Activated CD8-positive, alpha-beta memory T cell treated with anti-CD3 and anti-CD28 coated beads for 4 hours (primary cell): ENCODE measurements at places on chromosomes 13 and 19.
A peak's percentile ranks its signal among the peaks of the same experiment; 100 is the strongest.

- no peak for DNase-seq
These were observed 4.7 kb downstream of the SBNO2 start for GRCh38 chr19:1169411-1169791.

DNA sequence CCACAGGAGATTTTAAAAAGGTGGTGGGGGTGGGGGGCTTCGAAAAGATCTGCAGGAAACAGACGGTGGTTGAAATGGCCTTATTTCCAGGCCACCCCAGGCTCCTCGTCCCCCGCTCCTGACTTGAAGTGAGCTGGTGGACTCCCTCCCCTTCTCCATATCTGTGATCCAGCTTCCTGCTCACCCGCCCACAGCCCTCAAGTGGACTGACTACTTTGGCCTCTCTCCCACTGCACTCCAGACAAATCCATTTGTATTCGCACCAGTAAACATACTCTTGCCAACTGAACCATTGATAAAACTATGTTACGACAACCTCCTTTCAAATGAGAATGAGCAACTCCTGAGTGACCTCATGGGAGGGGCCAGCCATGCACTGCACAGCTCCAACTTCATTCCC is 259.5 kb downstream of the COL4A1 start:
- DNase-seq, result no peak

DNA sequence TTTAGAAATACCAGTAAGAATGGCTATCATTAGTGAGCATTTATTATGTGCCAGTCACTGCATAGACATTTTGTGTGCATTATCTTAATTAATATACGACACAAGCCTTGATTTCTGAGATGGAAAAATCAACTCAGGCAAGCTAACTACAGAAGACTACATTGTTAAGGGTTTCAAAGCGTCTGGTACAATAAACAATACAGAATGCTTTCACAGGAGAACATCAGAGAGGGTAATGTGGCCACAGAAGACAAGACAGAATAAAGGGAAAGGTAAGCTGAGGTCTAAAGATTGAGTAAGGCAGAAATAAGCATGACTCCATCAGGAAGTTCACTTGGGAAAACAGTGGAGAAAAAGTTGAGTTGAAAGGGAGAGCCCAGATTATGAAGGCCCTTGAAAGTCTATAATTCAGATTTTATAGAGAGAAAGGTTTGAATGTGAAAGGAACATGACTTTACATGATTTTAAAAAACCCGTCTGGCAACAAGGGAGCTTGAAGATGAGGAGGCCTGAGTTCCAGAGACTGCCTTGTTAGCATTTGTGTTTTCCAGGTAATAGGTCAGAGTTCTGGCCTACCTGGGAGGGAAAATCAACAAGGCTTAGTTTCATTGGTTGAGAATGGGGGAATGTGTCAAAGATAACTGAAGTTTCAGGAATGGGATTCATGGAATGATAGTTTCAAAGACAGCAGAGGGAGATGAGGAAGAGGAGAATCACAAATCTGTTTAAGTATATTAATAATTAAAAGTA is 1.8 kb upstream of the MBNL2 start:
- DNase-seq, result no peak

- DNase-seq, result peak; percentile 78
These were observed at the start of gene VAV1 for GRCh38 chr19:6772028-6772865. TSS of gene VAV1 (plus strand) at chr19:6772708. CDS start at chr19:6772808, 100 bp downstream.

- DNase-seq, result no peak
These were observed 254.8 kb downstream of the LHFPL6 start for GRCh38 chr13:39347926-39348901.

DNA sequence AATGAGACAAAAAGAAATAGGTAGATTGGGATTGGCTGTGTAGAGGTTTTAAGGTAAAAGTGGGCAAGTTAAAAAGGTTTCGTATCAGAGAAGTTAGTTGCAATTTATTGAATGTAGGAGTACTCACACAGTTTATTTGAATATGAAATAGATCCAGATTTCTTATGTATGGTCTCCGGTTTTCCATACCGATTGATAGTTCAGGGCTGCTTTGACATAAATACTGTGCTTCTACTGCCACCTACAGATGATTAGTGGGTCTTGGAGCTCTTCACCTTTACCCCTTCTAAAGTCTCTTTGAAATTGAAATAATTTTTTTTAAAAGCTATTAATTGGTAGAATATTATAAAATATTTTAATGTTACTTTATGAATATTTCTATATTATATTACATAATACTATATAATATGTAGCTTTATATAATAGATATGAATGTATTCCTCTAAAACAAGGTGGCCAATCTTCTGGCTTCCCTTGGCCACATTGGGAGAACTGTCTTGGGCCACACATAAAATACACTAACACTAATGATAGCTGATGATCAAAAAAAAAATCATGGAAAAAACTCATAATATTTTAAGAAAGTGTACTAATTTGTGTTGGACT is 7.7 kb upstream of the GPR18 start:
- DNase-seq, result no peak

- DNase-seq, result no peak
These were observed 6.9 kb downstream of the TIMM29 start for GRCh38 chr19:10935371-10936059.

- DNase-seq, result no peak
These were observed 4.8 kb downstream of the TJP3 start for GRCh38 chr19:3712663-3713611.

GRCh38 chr13:93964146-93964512 is 515.4 kb downstream of the DCT start:
- no peak for DNase-seq

DNA sequence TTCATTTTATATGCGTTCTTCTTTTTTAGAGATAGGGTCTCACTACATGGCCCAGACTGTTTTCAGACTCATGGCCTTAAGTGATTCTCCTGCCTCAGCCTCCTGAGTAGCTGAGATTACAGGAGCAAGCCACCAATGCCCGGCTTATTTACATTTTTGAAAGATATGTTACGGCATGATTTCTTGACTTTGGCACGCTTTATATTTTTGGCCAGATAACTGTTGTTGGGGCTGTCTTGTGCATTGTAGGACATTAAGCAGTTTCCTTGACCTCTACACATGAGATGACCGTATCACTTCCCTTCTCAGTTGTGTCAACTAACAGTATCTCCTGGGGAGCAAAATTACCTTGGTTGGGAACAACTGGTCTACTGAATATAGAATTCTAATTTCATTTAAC is 28.9 kb upstream of the CLDN10 start:
- DNase-seq, result no peak

DNA sequence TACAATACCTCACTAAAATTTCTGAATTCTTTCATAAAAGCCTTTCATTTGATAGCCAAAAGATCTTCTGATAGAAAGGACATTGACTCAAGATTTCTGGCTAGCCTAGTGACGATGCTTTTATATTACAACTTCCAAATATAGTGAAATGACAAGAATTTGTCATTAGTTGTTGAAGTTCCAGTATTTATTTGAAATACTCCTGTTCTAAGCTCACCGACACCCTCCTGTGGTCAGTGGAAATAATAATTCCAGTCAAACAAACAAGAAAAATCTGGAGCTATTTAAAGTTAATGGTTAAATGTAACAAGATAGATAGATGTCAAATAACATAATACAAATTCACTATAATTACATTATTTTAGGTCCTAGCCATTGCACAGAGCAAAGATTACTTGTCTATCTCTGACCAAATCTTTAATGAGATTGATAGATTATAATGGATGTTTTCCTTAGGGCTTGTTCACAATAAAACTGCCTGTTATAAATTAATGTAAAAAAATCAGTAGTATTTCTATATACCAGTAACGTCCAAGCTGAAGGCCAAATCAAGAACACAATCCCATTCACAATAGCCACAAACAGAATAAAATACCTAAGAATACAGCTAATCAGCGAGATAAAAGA is 195.5 kb downstream of the RGCC start:
- DNase-seq, result no peak

- DNase-seq, result no peak
These were observed 5.2 kb downstream of the C13orf46 start for GRCh38 chr13:113968463-113969310.

DNA sequence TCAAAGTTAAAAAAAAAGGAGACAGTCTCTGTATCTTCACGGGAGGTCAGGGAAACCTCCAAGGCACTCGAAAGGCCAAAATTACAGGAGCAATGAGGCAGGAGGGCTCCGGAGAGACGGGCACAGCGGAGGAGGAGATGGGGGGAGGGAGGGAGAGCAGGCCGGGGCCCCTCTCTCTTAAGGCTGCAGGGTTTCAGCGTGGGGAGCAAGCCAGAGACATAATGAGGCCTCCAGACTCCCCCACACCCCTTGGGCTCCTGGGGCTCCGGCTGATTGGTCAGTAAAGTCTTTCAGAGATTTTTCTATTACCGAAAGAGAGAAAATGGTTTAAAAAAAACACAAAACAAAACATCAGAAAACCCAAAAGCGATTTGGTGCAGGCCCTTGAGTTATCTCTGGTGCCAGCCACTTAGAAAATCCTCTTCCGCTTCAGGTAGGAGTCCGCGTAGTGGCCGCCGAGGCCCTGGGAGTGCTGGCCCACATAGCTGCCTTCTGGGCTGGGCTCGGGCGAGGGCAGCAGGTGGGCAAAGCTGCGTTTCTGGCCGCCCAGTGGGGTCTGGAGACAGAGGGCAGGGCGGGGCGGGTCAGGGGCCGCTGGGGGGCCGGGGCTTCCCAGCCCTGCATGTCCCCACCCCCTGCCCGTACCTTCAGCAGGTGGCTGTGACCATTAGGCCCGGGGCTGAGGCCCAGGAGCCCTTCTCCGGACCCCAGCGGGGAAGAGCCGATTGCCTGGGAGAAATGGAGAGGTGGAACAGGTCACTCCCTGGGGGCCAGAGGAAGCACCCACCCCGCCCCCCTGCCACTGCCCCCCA is 1.4 kb upstream of the FDX2 start:
- DNase-seq, result no peak

- DNase-seq, result no peak
These were observed 843 bp downstream of the MEX3D start for GRCh38 chr19:1567116-1567847.

DNA sequence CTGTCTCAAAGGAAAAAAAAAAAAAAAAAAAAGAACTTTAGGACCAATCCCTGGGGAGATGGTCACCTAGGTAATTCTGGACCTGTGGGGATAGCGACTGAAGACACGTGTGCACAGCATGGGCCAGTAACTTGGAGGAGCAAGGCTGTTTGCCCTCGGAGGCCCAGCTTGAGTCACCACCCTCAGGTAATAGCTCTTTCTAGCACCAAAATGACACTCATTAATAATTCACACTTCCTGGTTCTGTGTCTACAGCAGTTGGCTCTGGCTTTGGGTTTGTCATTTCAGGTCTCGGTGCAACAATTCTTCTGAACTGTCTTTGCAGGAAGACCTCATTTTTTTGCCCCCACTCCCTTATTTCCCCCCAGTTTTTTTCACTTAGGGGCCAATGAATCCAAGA is 3.9 kb upstream of the ATP11A start:
- no peak for DNase-seq

- DNase-seq, result no peak
These were observed 9.1 kb upstream of the DPP9 start for GRCh38 chr19:4732680-4733114.

DNA sequence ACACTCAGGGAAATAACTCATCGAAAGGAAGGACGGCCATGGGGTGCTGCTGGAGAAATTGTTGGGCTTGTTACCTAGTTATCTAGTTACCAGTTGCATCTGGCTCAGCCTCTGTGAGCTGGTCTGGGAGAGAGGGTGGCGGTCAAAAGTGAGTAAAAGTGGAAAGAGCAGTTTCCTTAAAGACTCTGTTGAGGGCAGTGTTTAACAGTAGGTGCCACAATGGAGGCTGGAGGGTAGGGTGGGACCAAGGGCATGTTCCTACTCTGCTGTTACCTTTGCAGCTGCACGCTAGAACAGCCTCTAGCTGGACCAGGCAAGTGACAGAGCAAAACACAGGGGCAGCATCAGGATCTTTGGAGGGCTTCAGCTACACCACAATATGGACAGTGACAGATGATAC is 228.8 kb upstream of the STARD13 start:
- no peak for DNase-seq

- no peak for DNase-seq
These were observed 7.6 kb downstream of the SPC24 start for GRCh38 chr19:11148001-11148400.

GRCh38 chr13:32471187-32471922 is 43.4 kb upstream of the N4BP2L1 start:
- no peak for DNase-seq

- no peak for DNase-seq
These were observed 26.9 kb downstream of the ADGRE1 start for GRCh38 chr19:6914321-6914720.

GRCh38 chr13:47858042-47859025 is 142.7 kb downstream of the SUCLA2 start:
- DNase-seq, result no peak

GRCh38 chr13:99051768-99052455 is 74.0 kb upstream of the DOCK9 start:
- DNase-seq, result no peak

DNA sequence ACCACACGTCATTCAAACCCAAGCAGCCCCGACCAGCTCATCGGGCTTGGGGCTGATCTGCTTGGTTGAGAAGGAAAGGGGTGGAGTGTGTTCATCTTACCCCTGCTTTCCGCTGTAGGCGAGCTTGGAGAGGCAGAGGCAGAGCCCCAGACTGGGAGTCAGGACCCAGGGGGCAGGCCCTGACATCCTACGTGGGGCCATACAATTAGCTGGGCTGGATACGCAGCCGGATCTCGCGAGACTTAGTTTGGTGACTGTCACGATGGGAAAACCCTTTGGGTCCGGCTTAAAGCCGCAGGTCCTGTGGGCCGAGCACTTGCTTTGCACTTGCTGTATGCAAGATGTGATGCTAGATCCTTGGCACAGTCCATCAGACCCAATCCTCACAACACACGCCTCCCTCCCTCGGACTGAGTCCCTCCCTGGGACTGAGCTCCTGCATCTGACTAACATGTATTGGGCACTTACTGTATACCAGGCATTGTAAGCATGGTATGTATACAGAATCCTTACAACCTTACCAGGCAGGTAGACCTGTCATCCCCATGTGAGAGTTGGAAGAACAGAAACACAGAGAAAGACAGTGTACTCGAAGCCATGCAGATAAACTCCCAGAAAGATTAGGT is 3.7 kb downstream of the CEACAM16 start:
- no peak for DNase-seq

DNA sequence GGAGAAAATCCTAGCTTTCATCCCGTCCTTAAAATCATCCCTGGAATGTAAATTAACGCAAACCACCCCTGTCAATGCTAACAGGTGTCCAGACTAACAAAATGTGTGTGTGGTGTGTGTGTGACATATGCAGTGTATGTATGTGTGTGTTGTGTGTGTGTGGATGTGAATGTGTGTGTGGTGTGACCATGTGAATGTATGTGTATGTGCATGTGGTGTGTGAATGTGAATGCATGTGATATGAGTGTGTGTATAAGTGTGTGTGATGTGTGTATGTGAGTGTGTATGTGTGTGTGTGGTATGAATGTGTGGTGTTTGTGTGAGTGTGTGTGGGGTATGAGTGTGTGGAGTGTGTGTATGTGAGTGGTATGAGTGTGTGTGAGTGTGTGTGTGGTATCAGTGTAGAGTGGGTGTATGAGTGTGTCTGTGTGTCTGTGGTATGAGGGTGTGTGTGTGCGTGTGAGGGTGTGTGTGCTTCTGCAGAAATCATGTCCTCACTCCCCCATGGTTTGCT is 190.8 kb downstream of the TEX29 start:
- no peak for DNase-seq
